ENCODE measurements at places on chromosomes 1 and 21.
A peak's percentile ranks its signal among the peaks of the same experiment; 100 is the strongest.

GRCh38 chr1:235021321-235021720 lies 107.3 kb downstream of the TOMM20 start:
- DNase-seq = no peak

DNA sequence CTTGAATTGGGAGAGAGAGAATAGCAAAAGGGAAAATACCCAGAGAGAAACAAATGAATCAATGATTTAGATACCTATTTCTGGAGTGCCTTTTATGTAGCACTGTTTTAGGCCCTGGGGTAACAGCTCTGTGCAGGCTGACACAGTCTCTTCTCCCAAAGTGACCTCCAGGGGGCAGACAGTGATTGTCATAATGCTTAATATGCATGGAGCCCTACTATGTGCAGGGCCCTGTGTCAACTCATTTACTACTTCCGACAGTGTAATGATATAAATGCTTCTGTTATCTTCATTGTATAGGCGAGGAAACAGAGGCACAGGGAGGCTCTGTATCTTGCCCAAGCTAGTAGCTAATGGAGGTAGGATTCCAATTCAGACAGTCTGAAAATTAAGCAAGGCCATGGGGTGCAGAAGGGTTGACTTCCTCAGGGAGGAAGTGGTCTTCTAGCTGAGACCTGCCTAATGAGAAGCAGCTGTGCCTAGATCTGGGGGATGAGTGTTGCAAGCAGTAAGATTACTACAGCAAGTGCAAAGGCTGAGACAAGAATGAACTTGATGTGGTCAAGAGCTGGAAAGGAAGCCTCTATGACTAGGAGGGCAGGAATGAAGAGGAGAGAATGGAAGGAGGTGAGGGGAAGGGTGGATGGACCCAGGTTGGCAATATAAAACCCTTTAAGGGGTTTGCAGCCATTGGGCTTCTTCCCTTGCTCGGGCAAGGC lies 16.2 kb upstream of the SERINC2 start:
- no peak for DNase-seq

GRCh38 chr21:31087639-31088473 lies 49.6 kb upstream of the KRTAP19-8 start:
- DNase-seq = no peak

DNA sequence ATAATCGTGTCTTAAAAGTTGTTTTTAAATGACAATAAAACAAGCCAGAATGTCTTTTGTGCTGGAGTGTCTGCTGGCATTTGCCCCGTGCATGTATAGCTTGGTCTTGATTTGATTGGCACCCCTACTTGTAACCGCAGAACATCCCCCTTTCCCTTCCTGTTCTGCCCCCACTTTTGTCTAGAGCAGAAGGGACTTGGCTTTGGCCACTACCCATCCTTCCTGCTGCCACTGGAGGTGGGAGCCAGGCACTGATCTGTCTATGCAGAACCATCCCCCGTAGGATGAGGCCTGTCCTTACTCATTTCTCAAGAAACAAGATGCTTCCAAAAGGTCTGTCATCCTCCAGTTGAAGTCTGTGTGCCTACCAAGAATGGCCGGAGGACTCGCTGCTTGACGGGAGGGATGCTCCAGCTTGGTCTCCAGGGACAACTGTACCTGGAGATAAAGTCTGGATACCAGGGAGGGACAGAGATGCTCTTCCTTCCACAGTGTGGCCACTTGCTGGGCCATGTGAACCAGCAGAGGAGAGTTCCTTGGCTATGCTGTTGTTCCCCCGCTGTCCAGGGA lies 1.1 kb upstream of the SLC27A3 start:
- no peak for DNase-seq

GRCh38 chr1:196433000-196433399 lies 175.2 kb downstream of the KCNT2 start:
- DNase-seq = no peak

GRCh38 chr1:38020396-38020795 lies 7.9 kb downstream of the UTP11 start:
- DNase-seq = no peak

GRCh38 chr1:17887661-17888371 lies 132.7 kb downstream of the ACTL8 start:
- DNase-seq = no peak

GRCh38 chr1:22163137-22163536 lies 20.2 kb upstream of the WNT4 start:
- DNase-seq = no peak

GRCh38 chr1:8307628-8308027 lies 10.3 kb upstream of the SLC45A1 start:
- no peak for DNase-seq

GRCh38 chr1:224539971-224540370 lies 76.1 kb upstream of the CNIH3 start:
- DNase-seq = no peak

DNA sequence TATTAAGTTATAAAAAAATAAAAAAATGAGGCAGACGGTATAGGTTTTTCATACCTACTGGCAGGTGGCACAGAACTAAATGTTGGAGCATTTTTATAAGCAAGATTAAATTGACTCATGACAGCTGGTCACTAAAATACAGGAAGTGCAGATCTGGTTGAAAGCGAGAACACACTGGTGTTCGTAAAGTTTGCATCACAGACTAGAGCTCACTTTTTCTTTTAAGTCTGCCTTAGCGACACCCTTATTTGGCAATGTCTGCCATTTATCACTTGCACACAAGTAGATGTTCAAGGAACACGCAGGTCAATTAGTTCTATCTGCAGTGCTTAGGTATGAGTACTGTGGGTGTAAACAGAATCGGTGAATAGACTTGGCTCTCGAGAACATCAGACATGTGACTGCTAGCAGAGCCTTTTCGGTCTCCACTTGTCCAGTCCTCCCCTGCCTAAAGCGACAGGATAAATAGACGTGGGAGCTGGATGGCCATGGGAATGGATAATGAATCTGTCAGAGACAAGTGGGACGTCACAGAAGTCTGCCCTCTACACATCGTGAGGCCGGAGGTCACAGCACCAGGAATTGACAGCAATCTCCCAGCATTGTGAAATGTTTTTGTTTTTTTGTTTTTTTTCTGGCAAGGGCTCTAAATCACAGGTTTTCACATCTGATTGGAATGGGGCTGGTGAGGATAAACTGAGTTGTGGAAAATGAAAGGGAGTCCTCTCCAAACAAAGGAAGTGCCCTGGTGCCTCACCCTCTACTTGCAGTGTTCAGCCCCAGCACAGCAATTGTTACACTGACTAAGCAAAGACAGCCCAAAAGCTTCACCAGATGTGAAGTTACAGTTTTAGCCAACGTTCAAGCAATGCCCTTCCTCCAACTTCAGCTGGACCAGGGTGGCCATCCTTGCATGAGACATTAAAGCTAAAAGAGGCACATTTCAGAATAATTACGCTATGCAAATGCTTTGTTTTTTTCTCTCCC lies 248.9 kb downstream of the NTNG1 start:
- DNase-seq = no peak

DNA sequence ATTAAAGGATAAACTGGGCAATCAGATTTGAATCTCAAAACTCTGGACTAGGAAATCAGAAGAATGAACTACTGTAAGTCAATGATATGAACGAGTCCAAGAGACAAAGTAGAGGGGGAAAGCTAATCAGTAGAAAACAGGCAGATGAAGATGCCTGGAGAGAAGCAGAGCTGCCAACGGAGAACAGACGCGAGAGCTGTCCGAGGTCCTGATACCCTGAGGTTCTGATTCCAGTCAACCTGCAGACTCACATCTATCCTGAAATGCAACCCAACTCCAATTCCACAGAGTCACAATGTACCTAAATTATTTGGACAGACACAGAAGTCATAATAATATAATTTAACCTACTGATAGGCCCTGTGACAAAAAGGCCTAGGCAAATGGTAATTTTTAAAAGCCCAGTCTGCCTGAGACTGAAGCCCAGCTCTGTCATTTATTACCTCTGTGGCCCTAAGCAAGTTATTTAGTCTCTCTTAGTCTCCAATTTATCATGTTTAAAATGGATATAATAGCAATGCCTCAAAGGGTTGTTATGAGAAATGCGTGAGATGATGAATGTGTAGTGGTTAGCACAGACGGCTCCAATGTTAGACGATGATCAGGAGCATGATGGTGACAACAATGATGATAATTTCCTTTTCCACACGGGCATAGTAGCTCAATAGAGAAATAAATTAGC lies 33.4 kb downstream of the RGS7 start:
- peak; percentile 81 for DNase-seq

- DNase-seq = peak; percentile 31
These were observed 3.2 kb downstream of the MTHFR start for GRCh38 chr1:11802616-11802972.

- no peak for DNase-seq
These were observed 876 bp downstream of the LRRC7 start for GRCh38 chr1:69568421-69569174.

- DNase-seq = no peak
These were observed 36.9 kb upstream of the IFI16 start for GRCh38 chr1:158972841-158973240.

DNA sequence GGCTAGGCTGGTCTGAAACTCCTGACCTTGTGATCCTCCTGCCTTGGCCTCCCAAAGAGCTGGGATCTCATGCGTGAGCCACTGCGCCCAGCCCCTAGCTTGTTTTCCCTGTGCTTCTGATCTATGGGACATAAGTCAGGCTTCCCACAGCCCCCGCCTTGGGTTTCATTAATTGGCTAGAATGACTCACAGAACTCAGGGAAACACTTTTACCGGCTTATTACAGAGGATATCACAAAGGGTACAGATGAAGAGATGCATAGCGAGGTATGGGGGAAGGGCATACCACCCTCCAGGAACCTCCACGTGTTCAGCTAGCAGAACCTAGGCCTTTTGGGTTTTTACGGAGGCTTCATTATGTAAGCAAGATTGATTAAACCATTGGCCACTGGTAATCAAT lies 1.5 kb upstream of the MAP1LC3C start:
- DNase-seq = no peak

GRCh38 chr21:36105327-36105842 lies 29.5 kb upstream of the CBR3 start:
- DNase-seq = peak; percentile 13

DNA sequence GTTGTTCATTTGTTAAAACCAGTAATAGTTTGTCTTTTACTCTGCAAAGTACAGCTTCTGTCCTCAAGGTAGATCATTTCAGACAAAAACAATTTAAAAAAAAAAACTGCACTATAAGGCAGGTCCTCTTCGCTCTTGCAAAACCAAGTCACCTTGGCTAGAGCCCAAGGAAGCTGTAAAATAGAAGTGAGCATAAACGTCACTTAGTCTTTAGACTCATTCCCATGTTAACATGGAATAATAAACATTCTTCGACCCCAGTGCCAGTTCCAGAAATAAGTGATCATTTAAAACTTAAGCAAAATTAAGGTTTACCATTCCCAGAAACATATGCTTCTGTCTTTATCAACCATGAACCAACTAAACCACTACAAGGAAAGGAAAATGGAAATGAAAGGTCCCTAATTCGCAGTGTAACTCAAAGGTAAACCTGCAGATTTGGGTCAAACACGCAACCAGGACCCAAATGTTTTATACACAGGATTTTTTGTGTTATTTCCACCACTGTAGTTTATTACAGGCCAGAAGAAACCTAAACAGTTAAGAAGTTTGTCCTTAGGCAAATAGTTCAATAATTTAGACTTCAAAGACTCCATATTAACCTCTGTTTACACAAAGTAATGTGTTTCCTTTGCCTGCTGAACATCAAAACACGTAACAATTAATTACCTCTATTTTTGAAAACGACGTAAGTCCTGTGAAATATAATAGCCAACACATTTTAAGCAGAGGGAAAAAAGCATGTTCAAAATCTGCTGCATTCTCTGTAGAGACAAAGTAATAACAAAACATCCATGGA lies 54.6 kb downstream of the TGFBR3 start:
- no peak for DNase-seq

GRCh38 chr1:53642215-53642555 lies 96.8 kb downstream of the GLIS1 start:
- DNase-seq = no peak

GRCh38 chr1:37471345-37472231 lies 2.8 kb upstream of the ZC3H12A start:
- peak; percentile 60 for DNase-seq

- peak; percentile 90 for DNase-seq
These were observed 75.9 kb upstream of the SMYD2 start for GRCh38 chr1:214205053-214205452.

- DNase-seq = no peak
These were observed 357.4 kb upstream of the ADGRL2 start for GRCh38 chr1:81443288-81443687.

DNA sequence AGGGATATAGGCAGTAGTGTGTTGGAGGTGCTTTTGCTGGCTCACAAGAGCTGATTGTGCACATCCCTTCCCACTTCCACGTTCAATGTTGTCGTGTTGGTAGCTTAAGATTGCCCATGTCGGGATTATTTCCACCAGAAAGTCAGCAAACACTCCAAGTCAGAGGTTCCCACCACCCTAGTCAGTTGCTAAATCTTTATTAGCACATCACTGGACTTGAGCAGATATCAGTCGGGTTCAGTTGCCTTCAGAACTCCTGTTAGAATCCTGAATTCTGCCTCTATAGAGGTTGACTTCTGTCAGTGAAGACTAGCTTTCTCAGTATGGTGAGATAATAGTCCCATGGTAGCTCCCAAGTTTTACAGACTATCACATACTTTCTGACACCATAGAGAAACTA lies 10.5 kb downstream of the AGL start:
- DNase-seq = no peak

- DNase-seq = peak; percentile 63
These were observed 61.4 kb downstream of the KAZN start for GRCh38 chr1:14659913-14660312.

- peak; percentile 59 for DNase-seq
These were observed 1.6 kb upstream of the RAB7B start for GRCh38 chr1:206004826-206005225.

DNA sequence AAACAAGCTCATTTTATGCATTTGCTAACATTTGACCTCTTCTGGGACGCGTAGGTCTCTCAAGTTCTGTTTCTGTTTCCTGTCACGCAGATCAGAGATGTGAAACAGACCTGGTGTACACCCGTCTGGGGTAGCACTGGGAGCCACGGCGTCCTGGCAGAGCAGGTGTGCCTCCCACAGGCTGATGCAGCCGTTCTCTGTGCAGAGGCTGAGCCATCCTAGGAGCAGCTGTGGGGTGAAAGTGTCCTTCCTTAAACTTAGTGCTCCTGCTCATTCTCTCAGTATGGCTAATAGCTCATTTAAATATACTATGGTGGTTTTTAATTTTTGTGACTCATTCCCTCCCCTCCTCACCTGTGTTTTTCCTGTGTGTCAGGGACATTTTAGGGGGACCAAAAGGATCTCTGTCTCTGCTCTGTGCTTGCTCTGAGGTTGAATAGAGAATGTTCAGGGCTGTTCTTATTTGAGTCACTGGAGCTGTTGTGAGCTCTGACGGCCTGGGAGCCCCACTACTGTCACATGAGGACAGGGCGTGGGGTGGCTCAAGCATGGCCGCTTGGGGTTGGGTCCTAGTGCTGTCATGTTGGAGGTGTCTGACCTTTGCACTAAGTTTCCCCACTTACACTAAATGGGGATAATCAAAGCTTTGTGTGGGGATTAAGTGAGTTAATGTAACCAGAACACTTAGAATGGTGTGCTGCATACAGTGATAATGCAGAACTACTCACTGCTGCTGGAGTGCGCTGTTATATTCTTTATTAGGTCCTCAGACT lies 43.0 kb downstream of the GALNT2 start:
- no peak for DNase-seq
